ENCODE measurements at places on chromosomes 6 and 20.

GRCh38 chr20:25214819-25215218, 19.3 kb downstream of the ENTPD6 start:
- DNase-seq: no peak

GRCh38 chr6:107550906-107551305, 61.0 kb downstream of the SOBP start:
- DNase-seq: no peak

DNA sequence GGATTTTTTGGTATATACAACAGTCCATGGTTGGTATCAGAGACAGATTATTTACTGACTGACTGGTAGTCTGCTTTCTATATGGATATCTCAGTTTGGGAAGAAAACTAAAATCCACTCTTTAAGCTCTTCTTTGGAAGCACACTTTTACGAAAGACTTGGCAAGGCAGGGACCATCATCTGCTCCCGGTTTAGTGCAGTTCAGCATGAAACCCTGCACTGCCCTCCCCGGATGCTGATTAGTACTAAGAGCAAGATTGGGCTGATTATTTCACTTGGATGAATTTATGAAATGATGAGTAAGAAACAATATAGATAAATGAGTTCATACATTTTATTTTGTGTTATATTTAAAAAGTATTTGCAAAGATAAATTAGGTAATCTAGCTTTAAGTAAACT, 56.3 kb downstream of the RGS17 start:
- DNase-seq: no peak

DNA sequence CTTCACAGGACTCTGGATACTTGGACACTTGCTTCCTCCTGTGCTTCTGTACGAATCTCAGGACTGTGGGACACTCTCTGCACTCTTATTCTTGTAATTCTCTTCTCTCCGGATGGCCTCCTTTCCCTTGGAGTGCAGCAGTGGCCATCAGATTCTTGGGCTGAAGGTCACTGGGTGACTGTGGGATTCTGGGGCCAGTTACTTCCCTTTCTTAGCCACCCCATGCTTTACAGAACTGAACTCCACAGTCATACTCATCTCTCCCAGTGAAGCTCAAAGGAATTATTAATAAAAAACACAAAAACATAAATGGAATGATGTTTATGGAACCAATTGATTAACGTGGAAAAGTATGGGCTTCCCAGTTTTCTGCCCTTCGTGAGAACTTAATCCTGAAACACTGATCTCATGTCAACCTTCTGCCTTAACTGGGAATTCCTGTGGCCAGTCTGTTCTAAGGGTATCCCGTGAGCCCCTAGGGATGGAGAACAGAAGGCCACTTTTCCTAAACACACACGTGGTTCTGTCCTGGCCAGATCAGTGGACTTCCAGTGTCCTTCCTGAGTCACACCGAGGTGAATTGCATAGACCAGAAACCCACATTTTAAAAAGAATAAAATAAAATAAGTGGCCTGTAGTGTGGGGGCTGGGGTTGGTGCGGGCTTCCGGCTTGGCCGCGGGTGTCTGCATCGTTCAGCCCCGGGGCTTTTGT, 23.6 kb upstream of the HLA-E start:
- DNase-seq: no peak

- DNase-seq: no peak
Measured at GRCh38 chr6:106138151-106138550, 52.0 kb downstream of the PRDM1 start.

GRCh38 chr6:14353281-14353680, 235.7 kb downstream of the CD83 start:
- no peak for DNase-seq

All from stimulated activated CD8-positive, alpha-beta memory T cell treated with anti-CD3 and anti-CD28 coated beads, Interleukin-4, amount 100 ng/mL, for 1 hour (primary cell).